ENCODE measurements at places on chromosomes 2 and 18.

- no peak for DNase-seq
These were observed 2.0 kb upstream of the ATRAID start for GRCh38 chr2:27209621-27210401.

GRCh38 chr2:174673440-174673839 lies 75.8 kb upstream of the WIPF1 start:
- DNase-seq = no peak

DNA sequence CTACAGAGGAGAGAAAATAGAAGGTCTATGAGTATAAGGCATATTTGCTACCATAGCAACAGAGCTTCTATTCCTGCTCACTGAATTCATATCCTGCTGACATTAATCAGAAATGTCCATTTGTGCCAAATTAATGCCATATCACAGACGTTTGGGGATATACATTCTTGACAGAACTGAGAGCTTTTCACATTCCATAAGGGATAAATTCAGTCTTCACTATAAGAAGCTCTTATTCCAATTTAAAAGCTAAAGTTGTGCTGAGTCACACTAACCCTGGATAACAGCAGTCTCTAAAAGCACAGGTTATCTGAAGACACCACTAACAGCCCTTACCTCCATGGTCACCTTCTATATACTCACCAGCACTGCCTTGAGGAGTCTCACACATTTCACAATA lies 178.1 kb downstream of the RAB3GAP1 start:
- no peak for DNase-seq

GRCh38 chr2:80579756-80580155 lies 275.2 kb upstream of the LRRTM1 start:
- no peak for DNase-seq

GRCh38 chr18:71027531-71027930 lies 738.7 kb downstream of the SOCS6 start:
- no peak for DNase-seq

- DNase-seq = no peak
These were observed 47.4 kb downstream of the RHOB start for GRCh38 chr2:20494241-20494640.

- no peak for DNase-seq
These were observed 645.3 kb upstream of the RAB6C start for GRCh38 chr2:129334128-129334527.

GRCh38 chr2:101418460-101419095 lies 31.3 kb upstream of the CREG2 start:
- no peak for DNase-seq

DNA sequence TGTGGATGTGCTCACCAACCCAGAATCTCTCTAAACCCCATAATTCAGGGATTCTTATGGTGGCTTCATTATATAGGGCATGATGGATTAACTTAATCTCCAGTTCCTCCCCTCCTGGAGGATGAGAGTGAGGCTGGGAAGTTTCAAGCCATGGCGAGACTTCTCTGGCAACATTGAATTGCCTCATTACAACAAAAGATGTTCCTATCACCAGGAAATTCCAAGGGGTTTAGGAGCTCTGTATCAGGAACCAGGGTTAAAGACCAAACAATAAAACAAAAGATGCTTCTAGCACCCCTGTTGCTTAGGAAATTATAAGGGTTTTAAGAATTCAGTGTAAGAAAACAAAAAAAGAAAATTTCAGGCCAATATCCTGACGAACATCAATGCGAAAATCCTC lies 100.1 kb downstream of the NAB1 start:
- no peak for DNase-seq

GRCh38 chr2:178863856-178864620 lies 56.8 kb upstream of the TTN start:
- DNase-seq = no peak

GRCh38 chr2:97911922-97912575 lies 83.7 kb downstream of the TMEM131 start:
- no peak for DNase-seq

DNA sequence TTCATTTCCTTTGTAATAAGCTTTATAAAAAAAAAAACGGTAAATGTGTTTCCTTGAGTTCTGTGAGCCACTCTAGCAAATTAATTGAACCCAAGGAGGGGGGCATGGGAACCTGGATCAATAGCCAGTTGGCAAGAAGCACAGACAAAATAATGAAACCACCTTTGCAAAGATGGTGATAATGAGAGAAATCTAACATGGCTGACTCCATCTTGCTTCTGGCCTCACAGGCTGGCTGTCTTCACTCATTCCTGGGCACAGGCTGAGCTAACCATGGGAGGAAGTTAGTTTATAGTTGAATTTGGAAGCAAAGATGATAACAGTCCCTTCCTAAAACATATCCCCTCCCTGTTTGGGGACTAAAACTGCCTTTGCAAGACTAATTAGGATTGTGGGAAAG lies 95.1 kb downstream of the B3GNT2 start:
- no peak for DNase-seq

- no peak for DNase-seq
These were observed 29.8 kb downstream of the LRP1B start for GRCh38 chr2:142100970-142101369.

- DNase-seq = no peak
These were observed 93.5 kb upstream of the TACR1 start for GRCh38 chr2:75292826-75293225.

DNA sequence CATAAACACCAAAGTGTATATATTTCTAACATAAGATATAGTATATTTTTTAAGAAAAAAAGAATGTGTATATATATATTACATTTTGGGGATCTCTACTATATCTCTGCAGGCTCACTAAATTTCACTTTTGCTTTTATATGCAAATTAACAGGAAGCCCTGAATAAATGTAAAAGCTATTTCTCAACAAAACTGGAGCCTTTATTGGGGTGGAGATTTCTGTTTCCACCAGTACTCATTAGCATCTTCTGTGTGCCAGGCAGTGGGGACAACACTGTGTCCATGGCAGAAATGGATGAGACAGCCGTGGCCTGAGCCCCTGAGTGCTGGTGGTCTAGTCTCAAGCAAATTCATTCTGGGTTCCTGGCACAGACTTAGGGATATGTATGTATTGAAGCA lies 41.3 kb downstream of the C18orf63 start:
- DNase-seq = no peak

DNA sequence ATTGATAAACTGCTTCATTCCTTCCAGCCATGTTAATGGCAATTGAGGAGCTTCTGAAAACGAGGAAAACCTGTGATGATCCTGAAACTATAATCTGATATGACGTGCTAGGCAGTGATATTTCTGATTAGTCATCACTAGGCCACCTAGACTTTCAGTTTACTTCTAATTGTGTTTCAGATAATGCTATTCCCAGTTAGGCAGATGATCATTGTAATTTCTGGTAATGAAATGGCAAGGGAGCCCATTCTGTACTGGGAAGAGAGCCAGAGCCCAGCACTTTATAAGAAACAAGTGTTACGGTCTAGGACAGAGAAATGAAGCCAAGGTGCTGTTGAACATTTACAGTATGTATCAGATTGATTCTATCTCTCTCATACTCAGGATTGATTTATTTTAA lies 106.2 kb downstream of the CPO start:
- DNase-seq = no peak

DNA sequence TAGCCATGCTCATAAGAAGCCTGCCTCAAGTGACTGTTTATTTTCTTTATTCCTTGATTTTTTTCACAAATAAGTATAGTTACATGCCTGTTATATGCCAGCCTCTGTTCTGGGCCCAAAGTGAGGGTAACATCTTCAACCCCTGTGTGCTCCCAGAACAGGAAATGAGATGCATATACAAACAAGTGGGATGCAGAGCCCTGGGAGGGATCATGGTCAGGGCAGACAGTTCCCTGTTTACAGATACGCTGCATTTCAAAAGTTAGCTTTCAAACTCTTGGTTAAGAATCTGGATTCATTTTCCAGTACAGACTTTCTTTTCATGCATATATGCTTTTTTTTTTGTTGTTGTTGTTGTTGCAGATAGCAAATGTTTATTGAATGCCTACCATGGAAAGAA lies 24.4 kb downstream of the GPR39 start:
- DNase-seq = no peak
